ENCODE measurements at places on chromosomes 2 and 18. TPM values are rescaled to one million over a fixed set of nuclear protein-coding genes. Genes with fewer than 3 reads are reported as not detected.

The ERICH2 gene
- total RNA-seq = not detected

The DNAJC5G gene
- total RNA-seq = not detected

The ALLC gene
- not detected for total RNA-seq

The TMEM198 gene
- 1.1 TPM for total RNA-seq

The AMER3 gene
- total RNA-seq = not detected

The CCT7 gene
- total RNA-seq = 184 TPM

The ALPP gene
- total RNA-seq = not detected

The THAP4 gene
- 27.9 TPM for total RNA-seq

The HIBCH gene
- total RNA-seq = 35.6 TPM

The ATP8B1 gene
- total RNA-seq = 20.7 TPM

The LHCGR gene
- total RNA-seq = not detected

The DCDC2C gene
- total RNA-seq = not detected

The MLPH gene
- 1.4 TPM for total RNA-seq

The RHOB gene
- 148 TPM for total RNA-seq

The GAREM2 gene
- 2.3 TPM for total RNA-seq

The COL4A3 gene
- total RNA-seq = 23.6 TPM

All from spleen (tissue), 13 donors.